ENCODE measurements at places on chromosomes 3 and 15.

- DNase-seq: no peak
Observed at GRCh38 chr3:124107104-124107890, 115.4 kb upstream of the ROPN1 start.

- no peak for DNase-seq
Observed at GRCh38 chr3:192750201-192750600, 22.9 kb upstream of the FGF12 start.

GRCh38 chr15:80695911-80696661, 976 bp downstream of the ABHD17C start:
- peak; percentile 63 for DNase-seq

DNA sequence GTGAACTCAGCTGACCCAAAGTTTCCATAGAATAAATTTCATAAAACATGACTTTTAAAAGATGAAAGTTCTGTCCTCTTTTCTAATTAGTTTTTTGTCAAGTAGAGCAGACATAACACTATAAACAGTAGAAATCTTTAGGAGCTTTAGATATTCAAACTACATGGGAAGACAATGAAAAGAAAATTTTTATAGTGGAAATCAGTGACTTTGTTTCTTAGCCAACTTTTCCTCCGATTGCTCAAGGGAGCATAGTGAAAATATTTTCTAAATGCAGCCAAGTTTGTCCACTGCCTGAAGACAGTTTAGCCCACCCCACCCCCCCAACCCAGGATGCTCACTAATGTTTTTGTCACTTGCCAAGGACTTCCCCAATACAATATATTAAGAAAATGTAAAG, 114.9 kb downstream of the PLD1 start:
- DNase-seq: no peak

GRCh38 chr3:127093312-127093711, 99.6 kb upstream of the PRR23E start:
- DNase-seq: no peak

DNA sequence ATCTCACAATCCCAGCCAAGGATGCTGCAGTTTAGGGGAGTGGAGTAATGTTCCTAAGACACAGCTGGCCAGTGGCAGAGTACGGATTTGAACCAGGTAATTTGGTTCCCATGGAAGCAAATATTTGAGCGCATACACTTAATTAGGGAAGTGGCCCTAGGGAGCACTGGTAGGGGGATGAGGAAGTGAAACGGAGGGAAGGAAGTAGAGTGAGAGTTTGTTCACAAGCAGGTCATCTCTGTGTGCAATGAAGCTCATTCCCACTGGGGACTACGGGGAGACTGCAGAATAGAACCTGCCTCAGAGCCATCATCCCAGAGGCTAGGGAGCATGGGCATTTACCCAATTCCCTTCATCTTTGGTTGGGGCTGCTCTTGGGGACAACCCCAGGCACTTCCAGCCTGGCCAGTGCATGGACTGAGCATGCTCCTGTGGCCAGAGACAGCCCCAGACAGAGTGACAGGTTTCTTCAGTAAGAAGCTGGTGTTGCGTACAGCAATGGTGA, 317.2 kb upstream of the PROK2 start:
- no peak for DNase-seq

- DNase-seq: no peak
Observed at GRCh38 chr3:117439812-117440211, 730.2 kb downstream of the TUSC7 start.

DNA sequence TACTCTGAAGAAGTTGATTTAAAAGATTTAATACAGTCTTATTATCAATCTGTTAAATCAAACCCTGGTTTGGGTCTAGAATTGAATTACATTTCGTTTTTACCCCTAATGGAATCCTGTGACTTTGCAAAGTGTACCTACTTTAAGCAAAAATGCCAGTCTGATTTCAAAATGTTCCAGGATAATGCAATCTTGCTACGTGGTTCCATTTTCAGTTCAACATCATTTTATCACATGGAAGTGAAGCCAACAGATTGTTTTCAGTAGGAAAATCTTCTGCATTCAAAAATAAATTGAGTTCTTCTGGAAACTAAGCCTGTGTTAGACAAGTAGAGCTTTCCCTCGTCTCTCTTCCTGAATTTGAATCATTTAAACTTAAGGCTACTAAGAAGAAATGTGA, 356.4 kb downstream of the CHST2 start:
- DNase-seq: no peak

- no peak for DNase-seq
Observed at GRCh38 chr3:169232863-169233262, 430.6 kb downstream of the MECOM start.

DNA sequence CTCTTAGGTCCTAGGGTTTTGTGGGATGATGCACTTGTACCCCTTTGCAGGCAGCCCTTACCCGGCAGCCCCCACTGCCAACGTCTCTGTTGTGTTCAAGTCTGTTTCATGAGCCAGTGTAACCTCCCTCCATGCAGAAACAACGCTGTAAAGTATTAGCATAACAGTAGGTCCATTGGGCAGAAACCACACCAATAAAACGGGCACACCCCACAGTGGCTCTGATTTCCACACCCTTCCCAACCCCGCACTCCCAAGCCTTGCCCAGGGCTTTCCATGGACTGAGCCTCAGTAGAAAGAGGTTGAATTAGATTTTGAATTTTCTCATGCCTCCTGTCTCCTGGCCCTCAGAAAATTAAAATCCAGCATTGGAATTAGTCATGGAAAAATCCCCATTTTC, 124.5 kb downstream of the CACNA1D start:
- peak; percentile 36 for DNase-seq

- no peak for DNase-seq
Observed at GRCh38 chr3:141114816-141115460, 63.8 kb downstream of the SPSB4 start.

All from SW480 (cell line).